ENCODE measurements at places on chromosomes 7 and 10. TPM values are rescaled to one million over a fixed set of nuclear protein-coding genes. Genes with fewer than 3 reads are reported as not detected.

LRRC72 gene
- total RNA-seq = not detected

MUC3A gene
- total RNA-seq = not detected

MOGAT3 gene
- total RNA-seq = not detected

GIMAP5 gene
- 1.4 TPM for total RNA-seq

CPA4 gene
- total RNA-seq = 1.3 TPM

All from cardiac ventricle fibroblast (primary cell).